ENCODE measurements at places on chromosomes 11 and 22.

DNA sequence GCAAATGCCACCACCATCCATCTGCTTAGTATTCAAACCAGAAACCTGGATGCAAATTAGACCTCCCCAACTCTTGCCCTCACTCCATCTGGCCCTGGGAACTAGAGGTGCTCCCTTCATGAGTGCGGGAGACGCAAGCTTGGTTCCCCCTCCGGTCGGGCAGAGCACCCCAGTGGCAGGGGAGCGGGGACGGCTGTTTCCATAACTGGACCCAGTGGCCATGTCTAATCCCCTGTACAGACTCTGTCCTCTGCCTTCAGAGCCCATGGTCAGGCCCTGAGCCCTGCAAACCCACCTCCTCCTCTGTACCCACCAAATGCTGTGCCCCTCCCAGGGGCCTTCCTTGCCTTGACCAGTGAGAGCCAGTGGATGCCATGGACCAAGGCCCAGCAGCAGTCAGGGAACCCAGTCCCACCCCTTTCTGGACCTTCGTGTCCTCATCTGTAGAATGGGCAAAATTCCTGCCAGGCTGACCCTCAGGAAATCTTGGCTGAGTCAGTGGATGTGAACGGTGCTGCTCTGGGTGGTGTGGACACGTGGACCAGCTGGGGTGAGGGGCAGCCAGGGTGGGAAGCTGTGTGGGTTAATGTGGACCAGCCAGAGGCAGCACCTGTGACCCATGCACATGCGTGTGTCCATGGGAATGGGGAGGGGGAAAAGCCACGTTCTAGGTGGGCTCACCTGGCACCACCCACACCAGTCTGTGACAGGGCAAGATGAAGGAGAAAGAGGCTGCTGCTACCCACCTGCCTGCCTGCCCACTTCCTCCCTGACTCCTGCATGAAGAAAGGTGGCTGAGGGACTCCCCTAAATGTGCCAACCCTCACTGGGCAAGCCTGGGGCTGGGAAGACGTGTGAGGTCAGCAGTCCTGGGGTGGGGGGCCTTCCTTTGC, 72.8 kb downstream of the LRRC32 start:
- no peak for DNase-seq

DNA sequence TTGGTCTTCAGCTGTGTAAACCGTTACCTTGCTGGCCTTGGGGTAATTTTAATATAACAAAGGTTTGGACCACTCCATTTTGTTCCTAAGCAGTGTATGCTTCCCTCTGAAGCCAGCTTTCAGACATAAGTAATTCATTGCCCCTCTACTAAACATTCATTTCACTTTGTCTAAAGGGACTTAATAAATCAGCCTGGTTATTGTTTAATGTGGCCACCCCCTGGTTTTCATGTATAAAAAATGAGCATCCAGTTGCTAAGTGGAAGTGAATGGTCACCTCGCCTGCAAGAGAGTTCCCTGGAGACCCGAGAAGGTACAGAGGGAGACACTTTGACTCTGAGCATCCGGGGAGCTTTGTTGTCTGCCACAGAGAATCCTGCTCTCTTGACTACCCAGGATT, 3.9 kb downstream of the ABTB2 start:
- no peak for DNase-seq

GRCh38 chr11:115996808-115997188, 492.6 kb upstream of the CADM1 start:
- DNase-seq = no peak

DNA sequence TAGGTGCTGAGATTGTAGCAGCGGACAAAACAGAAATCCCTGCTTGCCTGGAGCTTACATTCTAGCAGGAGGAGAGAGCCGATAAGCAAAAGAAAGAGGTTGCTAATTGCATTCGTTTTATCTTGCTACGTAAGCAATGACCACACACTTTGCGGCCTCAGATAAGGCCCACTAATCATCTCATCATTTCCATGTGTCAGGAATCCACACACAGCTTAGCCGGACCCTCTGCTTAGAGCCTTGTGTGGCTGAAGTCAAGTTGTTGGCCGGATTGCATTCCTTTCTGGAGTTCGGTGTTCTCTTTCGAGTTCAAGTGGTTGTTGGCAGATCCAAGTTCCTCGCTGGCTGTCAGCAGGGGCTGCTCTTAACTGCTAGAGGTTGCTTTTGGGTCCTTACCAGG, 101.6 kb downstream of the CHST1 start:
- DNase-seq = no peak

DNA sequence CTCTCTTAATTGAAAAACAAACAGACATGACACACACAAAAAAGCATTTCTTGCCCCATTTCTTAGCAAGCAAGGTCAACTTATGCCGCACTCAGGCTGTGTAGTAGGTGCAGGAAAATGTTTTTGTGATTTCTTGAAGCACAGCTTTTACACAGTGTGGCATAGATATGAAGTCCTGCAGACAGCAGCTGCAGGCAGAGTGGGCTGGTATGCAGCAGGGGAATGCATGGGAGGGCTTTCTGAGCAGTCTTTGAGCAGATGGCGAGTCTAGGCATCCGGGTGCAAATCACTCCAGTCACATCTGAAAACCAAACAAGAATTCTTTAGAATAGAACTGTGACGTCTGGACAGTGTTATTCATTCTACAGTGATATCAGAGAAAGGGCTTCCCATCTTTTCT, 87.5 kb downstream of the BLID start:
- no peak for DNase-seq

Data from iPS-NIHi11 (cell line).